ENCODE measurements at places on chromosomes 13 and 19. TPM values are rescaled to one million over a fixed set of nuclear protein-coding genes. Genes with fewer than 3 reads are reported as not detected.

DNA sequence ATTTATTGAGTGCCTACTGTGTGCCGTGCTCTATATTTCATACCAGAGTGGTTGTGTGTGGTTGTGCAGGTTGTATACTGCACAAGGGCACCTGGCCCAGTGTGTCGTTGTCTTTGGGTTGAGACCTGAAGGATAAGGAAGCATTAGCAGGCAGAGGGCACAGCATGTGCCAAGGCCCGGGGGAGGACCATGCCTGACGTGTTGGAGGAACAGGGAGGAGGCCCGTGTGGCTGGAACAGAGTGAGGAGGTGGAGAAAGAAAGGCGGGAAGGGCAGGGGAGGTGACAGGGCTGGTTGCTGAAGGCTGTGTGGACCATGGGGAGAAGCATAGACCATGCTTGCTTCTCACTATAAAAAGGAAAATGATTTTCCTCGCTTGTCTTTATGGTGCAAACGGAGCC is 26.8 kb downstream of the CELF5 start:
- no peak for DNase-seq
- no peak overlapping the region for H3K27ac ChIP-seq
- H3K4me1 ChIP-seq, result no peaks in the 10 kb centered on the region
- no peaks in the 10 kb centered on the region for H3K27me3 ChIP-seq
- H3K36me3 ChIP-seq, result no peaks in the 10 kb centered on the region

SPRED3 gene
- 2.6 TPM for total RNA-seq

- no peaks in the 10 kb centered on the region for H3K4me1 ChIP-seq
- H3K36me3 ChIP-seq, result no peaks in the 10 kb centered on the region
- no peak overlapping the region for H3K27ac ChIP-seq
- no peaks in the 10 kb centered on the region for H3K27me3 ChIP-seq
- DNase-seq, result no peak
These were observed 33.6 kb downstream of the TNFSF11 start for GRCh38 chr13:42607546-42607945.

RGL3 gene
- total RNA-seq, result not detected

LIM2 gene
- total RNA-seq, result not detected

- no peak overlapping the region for H3K4me3 ChIP-seq
- H3K27me3 ChIP-seq, result no peaks in the 10 kb centered on the region
- H3K36me3 ChIP-seq, result no peaks in the 10 kb centered on the region
- H3K4me1 ChIP-seq, result no peaks in the 10 kb centered on the region
These were observed 30.2 kb downstream of the ZNF382 start for GRCh38 chr19:36635342-36635741.

DNA sequence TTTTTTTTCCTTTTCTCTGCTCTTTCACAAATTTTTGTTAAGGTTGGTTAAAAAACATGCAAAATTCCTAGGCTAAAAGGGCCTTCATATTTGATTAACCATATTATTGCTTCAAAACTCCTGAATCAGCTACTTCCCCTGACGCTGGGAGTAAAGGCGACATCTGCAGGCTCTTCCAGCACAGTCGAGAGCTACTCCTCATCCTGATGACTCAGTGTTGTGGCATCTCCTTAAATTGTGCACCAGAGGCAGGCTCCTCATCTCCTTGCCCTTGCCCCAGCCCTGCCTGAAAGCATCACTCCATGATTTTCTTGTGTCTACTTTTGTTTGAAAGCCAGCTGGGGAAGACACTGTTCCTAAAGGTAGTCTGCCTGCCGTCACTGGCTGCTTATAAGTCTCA is 24.5 kb upstream of the SOX1 start:
- H3K27me3 ChIP-seq, result no peaks in the 10 kb centered on the region
- H3K4me1 ChIP-seq, result no peaks in the 10 kb centered on the region
- no peak overlapping the region for H3K27ac ChIP-seq
- H3K36me3 ChIP-seq, result no peaks in the 10 kb centered on the region
- no peak overlapping the region for H3K4me3 ChIP-seq
